ENCODE measurements at places on chromosomes 2 and 18.

DNA sequence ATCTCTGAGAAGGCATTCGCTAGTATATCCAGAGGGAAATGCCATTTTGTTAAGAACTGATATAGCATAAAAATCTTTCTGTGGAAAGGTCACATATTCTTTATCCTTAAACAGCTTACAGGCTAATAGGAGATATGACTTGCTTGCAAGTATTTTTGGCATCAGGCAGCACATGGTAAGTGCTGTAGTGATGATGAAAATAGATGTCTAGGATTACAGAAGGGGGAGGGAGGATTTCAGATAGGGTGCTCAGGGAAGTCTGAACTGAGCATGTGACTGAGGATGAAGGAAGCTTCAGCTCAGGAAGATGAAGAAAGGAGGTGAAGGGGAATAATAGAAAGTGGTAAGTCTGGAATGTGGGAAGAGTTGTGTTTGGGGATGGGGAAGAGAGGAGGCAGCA is 158.5 kb upstream of the NOSTRIN start:
- DNase-seq, result no peak

GRCh38 chr18:45416168-45416567 is 199.1 kb upstream of the SLC14A2 start:
- DNase-seq, result no peak

DNA sequence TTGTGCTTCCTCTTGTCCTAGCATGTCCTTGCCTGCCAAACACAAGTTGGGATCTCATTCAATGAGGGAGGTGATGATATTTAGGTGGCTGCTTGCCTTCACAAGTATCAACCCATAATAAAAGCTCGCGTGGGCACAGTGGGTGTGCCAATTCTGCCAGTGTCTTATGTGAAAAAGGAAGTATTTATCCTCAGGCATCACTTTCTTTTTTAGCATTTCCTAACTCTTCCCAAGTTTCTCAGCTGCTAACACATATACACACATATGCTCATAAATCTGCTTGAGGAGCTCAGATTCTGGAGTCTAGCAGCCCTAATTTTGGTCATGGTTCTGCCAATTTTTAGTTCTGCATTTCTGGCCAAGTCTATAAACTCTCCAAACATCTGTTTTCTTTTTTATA is 319.5 kb upstream of the HNMT start:
- DNase-seq, result no peak

GRCh38 chr2:20122864-20123263 is 71.4 kb upstream of the LAPTM4A start:
- no peak for DNase-seq

- DNase-seq, result no peak
Observed at GRCh38 chr18:41170346-41170745, 784.7 kb upstream of the PIK3C3 start.

DNA sequence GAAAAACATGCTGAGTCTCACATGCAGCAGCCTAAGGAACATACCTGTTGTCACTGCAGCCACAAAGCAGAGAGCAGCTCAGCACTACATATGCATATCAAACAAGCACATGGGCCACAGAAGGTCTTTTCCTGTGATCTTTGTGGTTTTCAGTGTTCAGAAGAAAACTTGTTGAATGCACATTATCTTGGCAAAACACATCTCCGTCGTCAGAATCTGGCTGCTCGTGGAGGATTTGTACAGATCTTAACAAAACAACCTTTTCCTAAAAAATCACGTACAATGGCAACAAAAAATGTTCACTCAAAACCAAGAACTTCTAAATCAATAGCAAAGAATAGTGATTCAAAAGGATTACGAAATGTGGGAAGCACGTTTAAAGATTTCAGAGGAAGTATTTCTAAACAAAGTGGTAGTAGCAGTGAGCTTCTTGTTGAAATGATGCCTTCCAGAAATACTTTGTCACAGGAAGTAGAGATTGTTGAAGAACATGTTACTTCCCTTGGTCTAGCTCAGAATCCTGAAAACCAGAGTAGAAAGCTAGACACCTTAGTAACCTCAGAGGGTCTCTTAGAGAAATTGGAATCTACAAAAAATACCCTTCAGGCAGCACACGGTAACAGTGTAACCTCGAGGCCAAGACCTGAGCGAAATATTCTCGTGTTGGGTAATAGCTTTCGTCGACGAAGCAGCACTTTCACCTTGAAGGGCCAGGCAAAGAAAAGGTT is 34.1 kb downstream of the ZNF407 start:
- DNase-seq, result no peak
